ENCODE measurements at places on chromosomes 5 and 9.

DNA sequence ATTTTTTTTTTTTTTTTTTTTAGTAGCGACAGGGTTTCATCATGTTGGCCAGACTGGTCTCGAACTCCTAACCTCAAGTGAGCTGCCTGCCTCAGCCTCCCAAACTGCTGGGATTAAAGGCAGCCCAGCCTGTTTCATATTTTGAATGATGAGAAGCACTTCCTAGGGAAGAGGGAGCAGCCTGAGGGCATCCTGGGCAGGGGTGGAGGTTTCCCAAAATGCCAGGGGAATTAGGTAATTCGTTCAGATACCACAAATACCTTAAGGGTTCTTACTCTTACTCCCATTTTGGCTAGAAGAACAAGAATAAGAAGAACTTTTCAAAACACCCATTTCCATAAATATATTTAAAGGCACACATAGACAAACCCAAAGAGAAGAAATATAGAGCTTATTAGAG, 29.5 kb upstream of the RAPGEF1 start:
- no peak for DNase-seq

DNA sequence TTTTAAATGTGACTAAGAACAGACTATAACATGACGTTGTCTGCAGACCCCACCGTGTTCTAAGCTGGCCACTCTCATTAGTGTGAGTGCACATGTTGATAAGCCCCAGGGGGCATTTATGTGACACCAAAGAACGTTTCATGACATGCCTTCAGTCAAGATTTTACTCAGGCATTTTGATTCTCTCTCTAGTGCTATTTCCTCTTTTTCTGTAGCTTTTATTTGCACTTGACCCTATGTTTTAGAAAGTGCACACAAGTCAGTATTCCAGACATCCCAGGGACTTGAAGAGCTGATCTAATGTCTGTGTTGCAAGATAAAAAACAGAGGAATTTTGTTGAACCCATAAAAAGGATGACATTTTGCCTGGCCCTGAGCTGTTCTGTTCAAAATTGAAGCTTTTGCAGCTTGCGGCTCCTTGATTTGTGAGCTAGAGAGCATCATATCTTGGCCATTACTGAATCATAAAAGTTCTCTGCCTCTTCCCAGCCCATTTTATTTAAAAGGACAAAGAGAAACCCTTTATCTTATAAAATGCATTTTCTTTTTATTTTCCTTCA, 80.9 kb upstream of the TYRP1 start:
- no peak for DNase-seq

DNA sequence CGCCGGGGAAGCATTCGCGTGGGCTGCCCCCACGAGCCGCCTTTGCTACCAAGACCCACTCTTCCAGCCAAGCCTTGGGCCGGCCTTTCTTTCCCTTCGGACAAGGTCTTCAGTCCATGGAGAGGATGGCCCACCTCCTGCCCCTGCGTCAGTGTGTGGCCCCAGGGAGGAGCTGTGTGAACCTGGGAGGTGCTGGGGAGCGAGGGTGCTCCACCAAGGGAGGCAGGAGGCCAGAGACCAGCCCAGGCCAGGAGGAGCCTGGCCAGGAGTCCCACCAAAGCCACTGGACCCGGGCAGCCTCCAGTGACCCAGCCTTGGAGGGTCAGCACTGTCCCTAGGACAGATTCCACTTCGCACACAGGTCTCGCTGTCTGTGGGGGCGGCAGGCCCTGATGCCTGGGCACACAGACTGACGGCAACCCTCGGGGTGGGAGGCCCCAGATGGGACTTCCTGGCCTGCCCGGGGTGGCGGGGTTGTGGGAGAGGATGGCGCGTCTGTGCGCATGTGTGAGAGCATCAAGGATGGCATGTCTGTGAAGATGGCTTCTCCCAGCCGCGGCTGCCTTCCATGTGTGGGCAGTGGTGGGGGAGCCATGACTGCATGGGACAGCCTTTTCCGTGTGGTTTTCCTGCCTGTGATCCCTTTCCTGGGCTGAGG, 113.3 kb upstream of the LPCAT1 start:
- no peak for DNase-seq

DNA sequence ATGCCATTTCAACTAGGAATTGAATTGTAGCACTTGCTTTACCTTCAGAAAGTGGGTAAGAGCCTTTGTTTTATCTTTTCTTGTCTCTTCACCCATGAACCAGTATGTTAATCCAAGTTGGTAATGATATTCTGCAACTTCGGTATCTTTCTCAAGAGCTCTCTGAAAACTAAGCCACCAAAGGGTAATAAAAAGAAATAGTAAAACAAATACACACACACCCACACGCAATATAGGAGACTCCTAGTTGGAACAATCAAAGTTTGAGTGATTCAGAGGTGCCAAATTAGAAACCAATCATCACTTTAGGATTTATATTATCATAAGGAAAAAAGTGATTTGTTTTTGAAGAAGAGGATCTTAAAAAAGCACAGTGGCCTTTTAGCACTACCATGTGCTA, 30.4 kb downstream of the SKIC3 start:
- DNase-seq, result no peak

DNA sequence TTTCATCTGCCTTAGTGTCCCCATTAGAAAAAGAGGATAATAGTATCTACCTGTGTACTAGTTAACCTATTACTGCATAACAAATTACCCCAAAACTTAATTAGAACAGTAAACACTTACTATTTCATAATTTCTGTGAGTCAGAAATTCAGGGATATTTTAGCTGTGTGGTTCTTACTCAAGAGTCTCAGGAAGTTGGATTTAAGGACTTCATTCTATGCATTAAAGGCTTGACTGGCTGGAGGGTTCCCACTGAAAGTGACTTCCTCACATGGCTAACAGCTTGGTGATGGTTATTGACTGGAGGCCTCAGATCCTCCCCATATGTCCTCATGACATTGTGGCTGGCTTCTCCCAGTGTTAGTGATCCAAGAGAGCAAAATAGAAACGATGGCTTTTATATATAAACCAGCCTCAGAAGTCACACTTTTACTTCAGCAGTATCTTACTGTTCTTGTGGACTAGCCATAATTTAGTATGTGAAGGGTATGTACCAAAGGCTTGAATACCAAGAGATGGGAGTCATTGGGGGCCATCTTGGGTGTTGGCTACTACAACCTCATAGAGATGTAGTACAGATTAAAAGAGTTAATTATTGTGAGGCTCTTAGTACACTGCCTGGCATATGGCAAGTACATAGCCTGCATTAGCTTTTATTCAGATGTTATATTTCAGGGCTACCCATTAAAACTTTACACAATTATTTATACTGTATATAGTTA, 9.9 kb downstream of the RAD23B start:
- no peak for DNase-seq

GRCh38 chr9:136527131-136527530, 18.7 kb downstream of the NOTCH1 start:
- DNase-seq, result no peak

GRCh38 chr9:22829236-22829635, 382.6 kb downstream of the DMRTA1 start:
- no peak for DNase-seq

GRCh38 chr9:95024097-95024671, 293.3 kb downstream of the FANCC start:
- DNase-seq, result peak; percentile 40

DNA sequence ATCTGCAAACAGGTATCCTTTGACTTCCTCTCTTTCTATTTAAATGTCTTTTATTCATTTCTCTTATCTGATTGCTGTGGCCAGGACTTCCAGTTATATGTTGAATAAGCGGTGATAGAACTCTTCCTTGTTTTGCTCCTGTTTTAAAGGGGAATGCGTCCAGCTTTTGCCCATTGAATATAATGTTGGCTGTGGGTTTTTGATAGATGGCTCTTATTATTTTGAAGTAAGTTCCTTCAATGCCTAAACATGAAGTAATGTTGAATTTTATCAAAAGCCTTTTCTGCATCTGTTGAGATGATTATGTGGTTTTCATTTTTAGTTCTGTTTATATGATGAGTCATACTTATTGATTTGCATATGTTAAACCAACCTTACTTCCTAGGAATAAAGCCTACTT, 300.5 kb upstream of the CTNND2 start:
- DNase-seq, result no peak

DNA sequence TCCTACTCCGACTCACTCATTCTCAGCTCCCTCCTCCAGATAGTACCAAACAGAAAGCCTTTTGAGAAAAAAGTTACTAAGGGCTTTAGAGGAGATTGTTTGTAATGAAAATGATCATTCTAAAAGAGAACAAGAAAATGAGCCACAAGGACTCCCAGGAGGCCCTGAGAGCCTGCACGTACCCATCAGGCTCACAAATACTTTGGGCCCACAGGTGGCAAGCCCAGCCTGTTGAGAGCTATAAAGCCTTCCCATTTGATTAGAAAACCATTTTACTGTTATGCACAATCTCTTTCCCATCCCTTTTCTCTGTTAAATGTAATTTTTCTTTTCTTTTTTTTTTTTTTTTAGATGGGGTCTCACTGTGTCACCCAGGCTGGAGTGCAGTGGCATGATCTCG, 136.1 kb downstream of the LHFPL2 start:
- DNase-seq, result no peak

DNA sequence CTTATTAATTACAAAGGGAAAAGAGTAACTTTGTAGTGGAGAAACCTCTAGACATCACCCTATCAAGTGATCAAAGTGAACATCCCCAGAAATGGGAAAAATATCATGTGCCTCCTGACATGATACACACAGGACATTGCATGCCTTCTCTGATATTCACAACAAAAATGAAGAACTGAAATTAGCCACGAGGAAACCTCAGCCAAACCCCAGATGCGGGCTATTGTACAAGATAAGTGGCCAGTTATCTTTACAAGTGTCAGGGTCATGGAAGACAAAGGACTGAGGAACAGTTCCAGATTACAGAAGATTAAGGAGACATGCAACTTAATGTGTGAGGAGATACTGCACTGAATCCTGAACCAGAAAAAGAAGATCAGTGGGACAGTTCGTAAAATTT, 23.8 kb upstream of the NPM1 start:
- DNase-seq, result no peak

DNA sequence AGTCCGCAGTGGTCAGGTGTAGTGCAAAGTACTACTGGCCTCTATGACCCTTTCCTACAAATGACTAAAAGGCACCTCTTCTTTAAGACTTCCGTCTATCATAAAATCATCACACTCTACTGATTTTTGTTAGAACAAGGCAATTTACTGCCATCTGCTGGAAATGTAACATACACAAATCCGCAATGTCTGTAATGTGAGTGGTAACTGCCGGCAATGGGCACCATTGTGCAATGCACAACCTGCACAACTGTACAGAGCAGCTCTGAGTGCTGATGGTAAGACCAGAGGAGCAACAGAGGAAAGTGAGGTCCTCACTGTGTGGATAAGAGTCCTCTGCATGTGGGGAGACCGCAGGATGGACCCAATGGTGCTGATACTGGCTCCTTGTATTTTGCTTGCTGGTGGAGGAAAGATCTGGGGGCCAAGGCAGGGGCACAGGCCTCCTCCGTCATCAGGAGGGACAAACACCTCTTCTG, 103.7 kb downstream of the ATPSCKMT start:
- no peak for DNase-seq

- DNase-seq, result no peak
Measured at GRCh38 chr9:132002643-132003318, 76.9 kb downstream of the MED27 start.

- DNase-seq, result no peak
Measured at GRCh38 chr5:93874491-93874890, 133.1 kb upstream of the POU5F2 start.

DNA sequence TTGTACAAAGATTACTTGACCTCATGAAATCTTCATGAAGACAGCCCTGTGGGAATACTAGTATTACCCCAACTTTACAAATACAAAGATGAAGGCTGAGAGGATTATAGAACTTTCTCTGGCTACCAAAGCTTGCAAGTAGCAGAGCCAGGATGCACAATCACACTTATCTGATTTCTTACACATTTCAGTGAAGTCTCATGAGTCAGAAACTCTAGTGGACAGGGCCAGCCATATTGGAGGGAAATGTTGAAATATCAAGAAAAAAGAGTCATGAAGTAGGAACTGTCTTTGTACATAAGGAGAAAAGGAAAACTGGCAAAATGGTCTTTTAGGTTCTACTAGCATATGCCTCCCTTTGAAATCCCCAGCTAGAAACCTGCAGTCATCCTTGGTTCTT, 369.6 kb upstream of the WWC1 start:
- DNase-seq, result no peak

- no peak for DNase-seq
Measured at GRCh38 chr9:131235480-131235851, 40.8 kb downstream of the FAM78A start.

GRCh38 chr5:14695152-14695551, 30.6 kb downstream of the OTULIN start:
- no peak for DNase-seq

DNA sequence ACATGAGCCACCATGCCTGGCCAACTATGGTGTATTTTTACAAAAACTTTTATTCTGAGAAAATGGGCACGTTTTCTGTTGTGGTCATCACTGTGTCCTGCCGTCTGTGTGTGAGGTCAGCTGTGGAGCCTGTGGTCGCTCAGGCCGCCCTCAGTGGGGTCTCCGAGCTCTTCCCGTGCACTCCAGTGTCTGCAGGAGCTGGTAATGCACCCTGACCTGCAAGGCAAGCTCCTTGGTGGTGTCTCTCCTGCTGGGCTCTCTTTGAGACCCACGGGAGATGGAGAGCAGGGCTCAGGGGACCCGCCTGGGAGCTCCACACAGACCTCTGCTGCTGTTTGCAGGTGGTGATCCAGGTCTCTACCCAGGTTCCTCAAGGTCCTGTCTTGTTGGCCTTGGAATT, 9.6 kb upstream of the AHRR start:
- no peak for DNase-seq

DNA sequence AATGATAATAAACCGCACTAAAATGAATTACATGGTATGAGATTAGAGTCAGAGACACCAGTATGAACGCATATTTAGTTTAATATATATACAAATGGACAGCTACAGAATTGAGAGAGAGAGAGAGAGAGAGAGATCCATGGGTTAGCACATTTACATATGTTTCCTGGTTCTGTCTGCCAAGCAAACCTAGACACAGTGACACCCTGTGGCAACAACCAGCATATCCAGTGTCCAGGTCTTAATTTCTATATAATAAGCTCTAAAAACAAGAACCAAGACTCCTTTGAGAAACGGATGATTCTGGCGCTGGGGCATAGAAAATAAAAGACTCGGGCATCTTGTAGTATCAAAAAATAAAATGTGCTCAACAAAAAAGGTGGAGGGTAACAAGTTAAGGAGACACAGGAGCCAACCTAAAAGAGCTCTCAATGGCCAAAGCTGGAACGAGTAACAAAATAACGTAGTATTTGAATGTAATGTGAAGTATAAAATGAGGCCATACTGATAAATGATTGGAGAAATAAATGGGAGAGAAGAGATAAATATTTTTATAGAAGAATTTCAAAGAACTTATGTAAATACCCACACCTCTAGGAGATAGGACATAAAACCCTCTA, 84.5 kb downstream of the RFX3 start:
- DNase-seq, result no peak

Measured in nucleus accumbens (tissue), 56 donors.